Stimulated activated CD4-positive, alpha-beta T cell treated with anti-CD3 and anti-CD28 coated beads, Interleukin-2, amount 100 ng/mL, for 48 hours (primary cell): ENCODE measurements at places on chromosomes 5 and 9.
A peak's percentile ranks its signal among the peaks of the same experiment; 100 is the strongest.

- no peak for DNase-seq
Measured at GRCh38 chr9:126842977-126843799, 17.3 kb upstream of the ZBTB34 start.

DNA sequence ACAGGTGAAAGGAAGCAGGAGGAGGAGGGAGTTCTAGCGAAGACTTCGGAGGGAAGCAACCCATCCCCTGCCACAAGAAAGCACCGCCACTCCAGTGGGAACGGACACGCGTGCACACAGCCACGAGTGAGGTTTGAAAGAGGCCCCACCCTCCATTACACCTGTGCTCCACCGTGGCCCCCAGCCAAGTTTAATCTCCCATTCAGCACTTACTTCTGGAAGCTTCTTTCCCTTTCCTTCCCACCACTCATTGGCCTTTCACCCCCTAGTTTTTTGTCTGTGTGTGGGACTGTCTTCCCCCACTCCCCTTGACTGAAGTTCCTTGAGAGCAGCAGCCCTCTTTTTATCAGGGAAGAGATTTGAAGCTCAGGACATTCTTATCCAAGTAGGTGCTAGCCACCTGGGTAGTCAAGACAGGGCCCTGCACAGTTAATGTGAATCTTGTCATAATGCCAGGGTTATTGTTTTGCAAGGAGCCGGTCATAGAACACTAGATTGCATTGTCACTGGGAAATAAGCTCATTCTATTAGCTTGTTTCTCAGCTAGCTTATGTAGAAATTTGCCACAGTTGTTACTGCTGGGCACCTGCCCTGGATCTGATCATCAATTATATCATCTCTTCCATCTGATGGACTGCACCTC, 256.0 kb downstream of the DOCK8 start:
- no peak for DNase-seq

GRCh38 chr9:78778318-78778717, 481.4 kb downstream of the PSAT1 start:
- no peak for DNase-seq

- DNase-seq, result no peak
Measured at GRCh38 chr9:127767410-127767809, 11.1 kb downstream of the SH2D3C start.

- peak; percentile 4 for DNase-seq
Measured at GRCh38 chr5:81971111-81971711, 612 bp upstream of the ATG10 start.

DNA sequence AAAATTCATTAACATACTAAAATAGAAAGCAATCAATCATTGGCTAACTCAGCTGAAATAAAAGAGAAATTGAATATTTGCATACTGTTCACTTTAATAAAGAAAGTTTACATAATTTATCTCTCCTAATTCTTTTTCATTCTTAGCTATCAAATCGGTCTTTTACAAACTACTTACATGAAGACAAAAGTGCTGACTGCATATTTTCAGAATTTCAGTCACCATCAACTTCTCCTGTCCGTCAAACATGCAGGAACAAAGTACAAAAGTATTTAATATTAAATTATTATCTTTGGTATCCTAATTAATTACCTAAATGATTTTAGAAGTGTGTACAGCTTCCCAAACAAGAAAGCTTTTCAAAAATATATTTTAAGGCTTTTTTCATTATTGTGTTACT, 248.4 kb downstream of the CYLC2 start:
- no peak for DNase-seq

DNA sequence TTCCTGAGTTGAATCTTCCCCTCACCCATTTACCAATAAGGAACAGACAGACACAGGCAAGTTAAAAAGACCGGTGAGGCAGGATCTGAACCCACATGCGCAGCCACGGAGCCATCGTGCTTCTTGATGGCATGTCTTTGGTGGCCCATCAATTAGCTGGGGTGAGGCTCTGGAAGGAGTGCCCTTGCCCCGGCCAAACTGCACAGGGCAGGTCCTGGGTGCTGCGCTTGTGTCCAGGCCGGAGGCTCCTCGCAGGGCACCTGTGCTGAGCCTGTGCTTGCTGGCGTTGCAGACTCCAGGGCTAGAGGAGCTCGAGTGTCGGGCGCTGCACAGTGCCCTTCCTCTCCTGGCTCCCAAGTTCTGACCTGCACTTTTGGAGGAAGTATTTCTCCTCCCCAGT, 66.4 kb downstream of the PSMB7 start:
- no peak for DNase-seq

DNA sequence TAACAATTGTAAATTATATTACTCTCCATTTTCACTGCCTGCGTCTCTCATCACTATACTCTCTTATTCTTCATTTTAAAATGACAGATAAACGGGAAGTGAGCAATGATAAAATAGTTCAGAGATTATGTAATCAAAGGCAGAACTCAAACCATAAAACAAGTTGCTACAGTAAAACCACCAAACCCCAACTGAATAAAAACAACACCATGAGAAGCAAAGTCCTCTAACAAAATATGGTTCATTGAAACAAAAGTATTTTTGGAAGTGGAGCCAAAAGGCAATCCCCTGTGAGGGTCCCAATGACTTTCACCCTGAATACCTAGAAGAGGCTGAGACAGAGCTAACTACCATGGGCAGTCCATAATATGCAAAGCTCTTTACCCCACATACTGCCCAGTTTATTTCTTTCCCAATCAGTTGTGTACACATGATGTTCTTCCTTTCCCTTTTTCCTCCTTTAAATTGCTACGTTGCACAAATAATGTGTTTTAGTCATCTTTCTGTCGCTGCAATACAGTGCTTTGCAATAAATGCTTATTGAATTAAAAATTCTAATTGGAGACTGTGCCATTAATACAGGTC, 64.0 kb upstream of the PTGER4 start:
- no peak for DNase-seq

DNA sequence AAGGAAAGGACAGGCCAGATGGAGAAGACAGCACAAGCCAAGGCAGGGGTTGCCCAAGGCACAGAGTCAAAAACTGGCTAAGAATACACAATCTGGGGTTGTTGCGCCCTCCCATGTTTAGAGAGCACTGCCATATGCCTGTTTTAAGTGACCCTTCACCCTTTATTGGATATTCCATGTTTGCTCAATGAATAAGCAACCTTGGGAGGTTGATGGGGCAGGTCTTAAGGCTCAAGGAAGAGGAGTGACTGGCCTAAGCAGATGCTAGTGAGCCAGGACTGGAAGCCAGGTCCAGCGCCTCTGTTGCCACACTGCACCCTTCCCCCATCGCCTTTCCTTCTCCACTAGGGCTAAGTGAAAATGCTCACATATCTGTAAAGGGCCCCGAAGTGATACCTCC, 6.7 kb downstream of the TXN start:
- DNase-seq, result no peak

DNA sequence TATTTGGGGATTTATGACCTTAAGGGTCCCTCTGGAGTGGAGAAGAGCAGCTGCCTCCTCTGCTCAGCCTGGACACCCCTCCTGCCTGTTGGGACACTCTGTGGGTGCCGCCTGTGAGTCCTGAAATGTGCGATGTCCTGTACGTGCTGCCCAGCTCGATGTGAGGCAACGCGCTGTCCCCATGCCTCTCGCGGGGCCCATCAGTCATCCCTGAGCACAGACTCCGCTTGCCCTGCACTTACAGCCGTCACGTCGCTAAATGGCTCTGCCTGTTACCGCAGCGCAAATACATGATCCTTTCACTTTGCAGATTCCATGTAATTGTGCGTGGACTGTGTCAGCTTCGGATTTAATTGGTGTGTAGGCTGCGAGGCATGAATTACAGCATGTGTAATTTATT, 27.1 kb downstream of the IRX4 start:
- DNase-seq, result no peak

GRCh38 chr5:59421986-59422941, 471.3 kb downstream of the PDE4D start:
- no peak for DNase-seq

DNA sequence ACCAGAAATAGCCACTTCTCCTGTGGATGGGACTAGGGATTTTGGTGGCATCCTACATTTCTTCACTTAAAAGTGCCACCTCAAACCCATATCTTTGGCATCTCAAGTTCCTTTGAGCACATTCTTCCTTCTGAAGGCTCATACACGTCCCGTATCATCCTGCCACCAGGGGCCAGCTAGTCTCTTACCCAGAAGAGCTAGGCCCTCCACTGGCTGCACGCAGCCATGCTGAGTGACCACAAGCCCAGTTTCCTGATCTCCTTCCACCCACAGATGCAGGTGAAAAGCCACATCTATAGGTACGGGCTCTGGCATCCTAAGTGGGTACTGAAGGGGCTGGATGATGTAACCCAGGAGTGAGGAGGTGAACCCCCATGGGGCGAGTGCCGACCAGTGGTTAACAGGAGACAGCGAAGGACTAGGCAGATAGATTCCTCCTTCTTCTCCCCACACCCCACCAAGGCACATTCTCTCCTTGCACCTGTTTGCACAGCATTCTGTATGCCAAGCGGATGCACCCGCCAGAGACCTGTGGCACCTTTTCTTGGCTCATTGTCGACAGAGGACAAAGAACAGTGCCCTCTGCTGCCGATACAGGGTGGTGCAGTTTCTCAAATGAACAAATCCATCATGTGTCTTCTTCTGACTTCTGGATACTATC, 14.4 kb upstream of the SCGB3A1 start:
- DNase-seq, result peak; percentile 63

- DNase-seq, result no peak
Measured at GRCh38 chr9:102054811-102055210, 316.4 kb upstream of the GRIN3A start.

DNA sequence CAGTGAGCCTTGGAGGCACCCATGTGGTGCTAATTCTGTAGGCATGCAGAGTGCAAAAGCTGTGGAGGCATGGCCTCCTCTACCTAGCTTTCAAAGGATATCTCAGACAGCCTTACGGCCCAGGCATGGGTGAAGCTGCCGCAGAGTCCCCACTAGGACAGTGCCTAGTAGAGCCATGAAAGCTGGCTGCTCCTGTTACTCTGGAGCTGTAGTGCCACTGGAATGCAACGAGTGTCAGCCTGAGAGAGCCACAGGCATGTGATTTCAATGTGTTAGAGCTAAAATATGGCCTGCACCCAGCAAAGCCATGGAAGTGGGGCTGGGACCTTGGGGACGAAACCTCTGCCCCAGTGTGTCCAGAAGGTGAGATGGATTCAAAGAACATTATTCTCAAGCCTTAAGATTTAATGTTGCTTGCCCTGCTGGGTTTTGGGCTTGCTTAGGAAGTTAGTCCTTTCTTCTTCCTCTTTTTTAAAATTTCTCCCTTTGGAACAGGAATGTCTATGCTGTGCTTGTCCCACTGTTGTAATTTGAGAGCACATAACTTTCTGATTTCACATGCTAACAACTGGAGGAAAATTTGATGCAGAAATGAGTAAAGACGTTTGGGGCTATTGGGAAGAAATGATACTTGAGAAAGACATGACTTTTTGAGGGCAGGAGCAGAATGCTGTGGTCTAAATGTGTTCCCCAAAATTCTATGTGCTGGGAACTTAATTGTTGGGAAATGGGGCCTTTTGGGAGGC, 298.4 kb downstream of the PSAT1 start:
- no peak for DNase-seq

GRCh38 chr5:172659570-172659908, 18.5 kb downstream of the NEURL1B start:
- no peak for DNase-seq

- DNase-seq, result no peak
Measured at GRCh38 chr5:111389390-111390082, 122.8 kb downstream of the STARD4 start.

DNA sequence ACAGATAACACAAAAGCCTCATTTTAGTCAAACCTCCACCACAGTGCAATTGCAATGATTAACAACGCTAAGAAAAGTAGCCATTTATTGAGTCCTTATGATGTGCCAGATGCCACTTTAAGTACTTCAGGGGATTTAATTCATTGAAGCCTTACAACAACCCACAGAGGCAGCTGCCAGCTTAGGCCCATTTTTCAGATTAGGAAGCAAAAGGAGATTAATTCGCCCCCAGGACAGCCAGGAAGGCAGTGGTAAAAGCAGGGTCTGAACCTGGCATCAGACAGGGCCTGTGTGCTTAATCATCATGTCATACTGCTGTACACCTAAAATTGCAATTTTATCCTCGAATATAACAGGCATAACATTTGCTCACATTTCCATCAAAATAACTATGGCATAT, 23.9 kb downstream of the MED27 start:
- DNase-seq, result no peak

DNA sequence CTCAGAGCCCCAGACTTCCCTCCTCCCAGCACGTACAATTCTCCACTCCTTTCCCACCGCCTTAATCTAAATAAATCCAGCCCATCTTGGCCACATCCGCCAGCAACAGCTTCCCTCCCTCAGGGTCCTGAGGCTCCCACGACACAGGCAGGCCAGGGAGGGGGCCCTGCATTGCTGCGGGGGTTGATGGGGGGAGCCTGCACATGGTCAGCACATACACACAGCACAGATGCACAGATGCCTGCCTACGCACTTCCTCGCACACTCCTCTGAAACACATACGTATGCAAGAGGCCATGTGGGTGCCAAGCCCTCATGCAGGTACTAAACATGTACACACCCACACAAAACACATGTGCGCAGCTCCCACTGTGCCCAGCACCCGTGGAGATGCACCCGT, 14.8 kb downstream of the PDGFRB start:
- no peak for DNase-seq

DNA sequence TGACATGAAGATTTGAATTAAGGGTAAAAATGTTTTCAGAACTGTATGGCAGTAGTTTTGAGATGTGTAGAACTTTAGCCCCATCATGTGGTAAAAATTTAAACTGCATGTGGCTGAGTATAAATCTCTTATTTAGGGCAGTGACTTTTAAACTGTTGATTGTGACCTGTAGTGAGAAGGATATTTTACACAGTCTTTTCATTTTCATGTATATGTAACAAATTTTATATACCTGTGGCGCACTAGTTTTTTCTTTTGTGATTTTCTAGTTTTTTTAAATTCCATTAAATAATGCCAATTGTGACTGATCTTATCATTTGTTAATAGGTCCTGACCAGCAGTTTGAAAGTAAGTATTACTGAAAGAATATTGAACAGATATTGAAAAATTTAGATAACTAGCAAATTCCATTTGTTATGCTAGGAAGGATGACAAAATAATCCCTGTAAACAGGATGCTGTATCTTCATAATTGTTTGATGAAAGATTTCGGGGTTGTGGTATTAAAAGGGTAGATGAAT, 47.2 kb downstream of the GPBP1 start:
- peak; percentile 22 for DNase-seq

- no peak for DNase-seq
Measured at GRCh38 chr9:86274821-86275643, 7.3 kb downstream of the ISCA1 start.

DNA sequence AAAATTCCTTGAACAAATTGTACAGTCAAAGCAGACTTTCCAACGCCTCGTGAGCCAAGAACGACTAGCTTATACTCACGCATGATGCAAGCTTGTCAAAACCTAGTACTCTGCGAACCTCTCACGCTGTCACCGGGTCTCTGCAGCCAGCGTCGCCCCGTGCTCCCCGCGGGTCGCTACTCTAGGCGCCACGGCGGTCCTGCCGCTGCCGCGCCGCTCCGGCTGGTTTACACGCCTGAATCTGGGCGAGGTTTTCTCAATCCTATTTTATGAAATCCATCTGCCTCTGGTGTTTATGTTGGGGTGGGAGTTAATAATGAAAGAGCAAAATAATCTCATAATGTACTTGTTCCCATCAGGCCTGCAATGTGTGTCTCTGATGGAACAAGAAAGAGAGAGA, 90.9 kb downstream of the SV2C start:
- DNase-seq, result no peak
